Left colon (tissue), 2 donors: ENCODE measurements at places on chromosomes 13 and 19. TPM values are rescaled to one million over a fixed set of nuclear protein-coding genes. Genes with fewer than 3 reads are reported as not detected.

GRCh38 chr13:79098596-79098995 is 307.5 kb downstream of the RBM26 start:
- no peak for DNase-seq

GRCh38 chr19:18517606-18518005 is 4.3 kb downstream of the ELL start:
- DNase-seq, result no peak

- peak; percentile 30 for DNase-seq
Observed at GRCh38 chr19:2043961-2044708, 6.9 kb downstream of the MKNK2 start.

DNA sequence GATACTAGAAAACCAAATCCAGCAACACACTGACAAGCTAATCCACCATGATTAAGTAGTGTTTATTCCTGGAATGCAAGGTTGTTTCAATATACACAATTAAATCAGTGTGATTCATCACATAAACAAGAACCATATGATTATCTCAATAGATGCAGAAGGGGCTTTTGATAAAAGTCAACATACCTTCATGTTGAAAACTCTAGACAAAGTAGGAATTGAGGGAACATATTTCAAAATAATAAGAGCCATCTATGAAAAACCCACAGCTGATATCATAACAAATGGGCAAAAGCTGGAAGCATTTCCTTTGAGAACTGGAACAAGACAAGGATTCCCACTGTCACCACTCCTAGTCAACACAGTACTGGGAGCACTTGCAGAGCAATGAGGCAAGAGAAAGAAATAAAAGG is 213.6 kb upstream of the CSNK1A1L start:
- DNase-seq, result no peak

DNA sequence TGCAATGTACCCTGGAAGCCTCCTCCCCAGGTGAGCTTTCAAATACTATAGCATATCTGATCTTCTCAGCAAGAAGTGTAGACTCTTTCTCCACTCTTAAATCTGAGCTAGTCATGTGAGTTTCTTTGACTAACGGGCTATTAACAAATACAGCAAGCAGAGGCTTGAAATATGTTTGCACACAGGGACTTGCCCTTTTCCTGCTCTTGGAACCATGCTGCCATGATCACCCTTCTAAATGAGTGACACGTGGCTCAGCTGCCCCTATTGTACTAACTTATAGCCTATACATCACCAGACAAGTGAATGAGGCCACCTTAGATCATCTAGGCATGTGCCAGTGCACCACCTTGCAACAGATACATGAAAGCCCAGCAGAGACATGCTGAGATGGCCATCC is 13.3 kb upstream of the SUCLA2 start:
- DNase-seq, result no peak

The RFXANK gene
- total RNA-seq, result 60.3 TPM

The CGB1 gene
- not detected for total RNA-seq

The PNMA8B gene
- total RNA-seq, result 0.21 TPM
